ENCODE measurements at places on chromosomes 1 and 21.

DNA sequence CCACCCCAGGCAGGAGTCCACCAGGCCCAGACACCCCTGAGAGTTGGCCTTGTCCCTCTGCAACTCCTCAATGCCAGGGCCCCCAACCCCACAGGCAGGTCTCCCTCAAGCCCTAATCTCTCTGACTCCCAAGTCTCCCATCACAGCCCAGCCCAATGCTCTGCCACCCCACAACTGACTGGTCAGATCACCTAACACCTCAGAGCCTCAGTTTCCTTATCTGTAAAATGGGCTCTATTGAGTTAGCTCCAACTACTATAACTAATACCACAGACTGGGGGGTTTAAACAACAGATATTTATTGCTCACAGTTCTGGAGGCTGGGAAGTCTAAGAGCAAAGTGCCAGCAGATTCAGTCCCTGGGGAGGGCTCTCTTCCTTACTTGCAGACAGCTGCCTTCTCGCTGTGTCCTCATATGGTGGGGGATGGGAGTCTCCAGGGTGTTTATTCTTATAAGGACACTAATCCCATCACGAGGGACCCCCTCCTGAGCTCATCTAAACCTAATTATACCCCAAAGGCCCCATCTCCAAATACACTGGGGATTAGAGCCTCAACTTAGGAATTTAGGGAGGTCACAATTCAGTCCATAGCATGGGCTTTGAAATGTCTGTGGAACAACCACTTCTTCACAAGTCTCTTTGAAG lies 34.9 kb upstream of the ZC3H12A start:
- no peak for DNase-seq

- no peak for DNase-seq
These were observed 35.2 kb downstream of the HIVEP3 start for GRCh38 chr1:41883507-41883906.

DNA sequence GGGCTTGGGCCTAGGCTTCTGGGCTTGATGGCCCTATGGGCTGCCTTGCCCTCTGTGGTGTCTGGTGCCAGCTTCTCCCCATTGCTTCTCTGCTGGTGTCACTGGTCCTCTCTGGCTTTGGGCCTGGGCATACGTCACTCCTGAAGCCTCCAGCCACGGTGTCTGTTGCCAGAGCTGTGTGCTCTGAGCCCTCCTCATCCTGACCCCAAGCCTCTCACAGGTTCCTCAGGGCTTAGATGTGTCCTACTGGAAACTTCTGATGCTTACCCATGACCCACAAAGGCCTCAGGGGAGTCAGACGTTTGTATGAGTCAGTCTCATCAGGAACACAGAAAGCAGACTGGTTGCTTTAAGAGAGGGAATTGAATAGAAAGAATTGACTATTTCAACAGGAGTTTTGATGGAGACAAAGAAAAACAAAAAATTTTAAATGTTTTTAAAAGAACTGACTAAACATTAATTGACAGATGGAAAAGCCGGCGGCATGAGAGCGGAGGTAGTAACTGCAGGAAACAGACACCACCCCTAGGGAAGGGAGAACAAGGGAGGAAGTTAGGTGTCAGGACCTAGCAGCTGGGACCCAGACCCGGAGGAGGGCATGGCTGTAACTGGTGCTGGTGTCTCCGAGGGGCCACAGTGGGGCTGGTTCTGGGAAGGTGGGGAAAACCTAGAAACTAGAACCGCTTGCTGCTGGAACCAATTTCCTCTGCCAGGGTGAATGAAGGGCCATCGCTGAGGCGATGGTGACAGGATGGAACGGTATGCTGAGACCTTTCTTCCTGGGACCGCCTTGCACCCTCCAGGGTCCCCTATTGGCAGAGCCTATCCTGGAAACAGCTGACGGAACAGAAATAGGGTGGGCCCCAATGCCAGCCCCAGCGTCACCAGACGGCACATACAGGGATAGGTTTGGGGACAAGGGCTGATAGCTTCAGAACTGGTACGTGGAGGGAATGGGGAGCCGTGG lies 40.0 kb upstream of the CITED4 start:
- DNase-seq = no peak

DNA sequence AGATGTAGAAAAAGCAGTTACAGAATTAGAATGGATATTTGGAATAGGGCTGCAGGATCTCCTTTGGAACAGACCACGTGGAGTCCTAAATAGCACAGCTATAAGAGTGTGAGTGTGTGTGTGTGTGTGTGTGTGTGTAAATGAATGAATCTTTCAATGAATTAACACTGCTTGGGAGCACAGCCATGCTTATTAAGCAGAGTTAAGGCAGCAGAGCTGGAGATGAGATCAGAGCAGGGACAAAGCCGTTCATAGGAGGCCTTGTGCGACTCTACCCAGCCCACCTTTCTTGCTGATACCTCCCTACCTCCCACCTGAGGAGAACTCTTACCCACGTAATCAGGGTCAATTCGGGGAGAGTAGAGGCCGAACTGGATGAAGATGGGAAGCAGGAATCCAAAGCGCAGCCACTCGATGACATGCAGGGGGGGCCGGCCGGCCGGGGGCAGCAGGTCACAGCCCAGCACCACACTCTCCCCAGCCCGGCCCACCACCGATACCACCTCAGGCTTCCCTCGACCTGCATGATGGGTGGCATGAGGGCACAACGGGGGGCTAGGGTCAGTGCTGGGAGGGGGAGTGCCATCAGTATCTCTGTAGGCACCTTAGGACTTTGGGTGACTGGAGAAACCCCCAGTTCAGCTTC lies 2.7 kb downstream of the IGSF9 start:
- DNase-seq = no peak

DNA sequence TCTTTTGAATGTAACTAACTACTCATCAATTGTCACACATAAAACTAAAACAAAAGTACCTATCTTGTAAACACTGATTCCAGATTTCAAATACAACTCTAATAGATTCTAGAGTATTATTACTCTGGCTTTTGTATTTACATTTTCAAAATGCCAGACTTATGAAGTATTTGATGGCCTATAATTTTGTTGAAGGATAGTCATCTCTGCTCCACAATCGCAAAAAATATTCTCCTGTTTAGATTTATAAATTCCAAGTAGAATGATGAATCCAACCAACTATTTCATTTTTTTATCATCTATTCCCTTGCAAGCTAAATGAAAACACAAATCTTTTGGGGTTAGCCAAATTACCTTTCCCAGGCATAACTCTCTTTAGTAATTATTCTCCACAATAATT lies 75.0 kb upstream of the GUCA2A start:
- DNase-seq = no peak

GRCh38 chr21:15309022-15309590 lies 244.3 kb upstream of the NRIP1 start:
- DNase-seq = no peak

DNA sequence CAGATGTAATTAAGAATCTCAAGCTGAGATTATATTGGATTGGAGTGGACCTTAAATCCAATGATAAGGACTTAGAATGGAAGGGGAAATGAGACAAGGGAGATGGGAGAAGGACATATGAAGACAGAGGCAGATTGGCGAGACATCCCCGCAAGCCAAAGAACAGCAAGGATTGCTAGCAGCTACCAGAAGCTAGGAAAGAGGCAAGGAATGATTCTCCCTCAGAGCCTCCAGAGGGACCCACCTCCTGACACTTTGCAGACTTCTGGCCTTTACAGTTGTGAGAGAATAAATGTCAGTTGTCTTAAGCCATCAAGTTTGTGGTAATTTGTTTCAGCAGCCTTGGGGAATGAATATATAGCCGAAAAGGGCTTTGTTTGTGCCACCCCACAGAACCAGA lies 20.7 kb downstream of the METTL13 start:
- no peak for DNase-seq
